Mucosa of gallbladder (tissue), 1 donor: ENCODE measurements at places on chromosomes 2 and 18. TPM values are rescaled to one million over a fixed set of nuclear protein-coding genes. Genes with fewer than 3 reads are reported as not detected.

- peak; percentile 22 for DNase-seq
These were observed 19.0 kb downstream of the DNPEP start for GRCh38 chr2:219368690-219369191.

MEIS1 gene
- total RNA-seq = 61.8 TPM

BBS5 gene
- 13.6 TPM for total RNA-seq

ELP2 gene
- total RNA-seq = 65.5 TPM

OXER1 gene
- total RNA-seq = 3.7 TPM

HOXD9 gene
- 0.66 TPM for total RNA-seq

GATA6 gene
- total RNA-seq = 94.2 TPM
